ENCODE measurements at places on chromosomes 7 and 10. TPM values are rescaled to one million over a fixed set of nuclear protein-coding genes. Genes with fewer than 3 reads are reported as not detected.

CREB5 gene
- 3.6 TPM for total RNA-seq

MYH16 gene
- total RNA-seq: not detected

SPAM1 gene
- not detected for total RNA-seq

TMEM225B gene
- 4.6 TPM for total RNA-seq

TYW1B gene
- 4.3 TPM for total RNA-seq

LRIT1 gene
- not detected for total RNA-seq

SPDYE5 gene
- total RNA-seq: not detected

DNA sequence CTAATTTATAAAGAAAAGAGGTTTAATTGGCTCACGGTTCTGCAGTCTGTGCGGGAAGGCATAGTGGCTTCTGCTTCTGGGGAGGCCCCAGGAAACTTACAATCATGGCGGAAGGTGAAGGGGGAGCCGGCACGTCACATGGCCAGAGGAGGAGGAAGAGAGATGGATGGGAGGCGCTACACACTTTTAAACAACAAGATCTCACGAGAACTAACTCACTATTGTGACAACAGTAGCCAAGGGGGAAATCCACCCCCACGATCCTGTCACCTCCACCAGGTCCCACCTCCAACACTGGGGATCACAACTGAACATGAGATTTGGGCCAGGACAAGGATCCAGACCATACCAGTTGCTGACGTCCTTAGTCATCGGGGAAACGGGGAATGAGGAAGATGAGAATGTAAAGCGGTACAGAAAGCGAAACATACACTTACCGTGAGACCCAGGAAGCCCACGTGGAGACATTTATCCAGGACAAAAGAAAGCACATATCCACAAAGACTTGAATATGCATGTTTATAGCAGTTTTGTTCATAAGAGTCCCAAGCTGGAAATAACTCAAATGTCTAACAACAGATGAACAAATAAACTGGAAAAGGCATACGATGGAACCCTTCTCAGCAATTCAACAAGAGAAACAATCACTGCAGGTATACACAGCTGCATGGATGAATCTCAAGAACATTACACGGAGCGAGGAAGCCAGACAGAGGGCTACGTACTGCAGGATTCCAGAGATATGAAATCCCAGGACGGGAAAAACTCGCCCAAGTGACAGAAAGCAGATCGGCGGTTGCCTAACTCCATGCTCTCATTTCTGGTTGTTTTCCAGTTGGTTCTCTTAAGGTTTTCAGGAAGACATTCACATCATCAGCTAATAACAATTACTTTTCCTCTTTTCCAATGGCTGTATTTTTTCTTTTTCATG, 26.2 kb upstream of the INPP5A start:
- DNase-seq: no peak

GRCh38 chr7:135447748-135448147, 62.2 kb downstream of the CNOT4 start:
- DNase-seq: no peak

DNA sequence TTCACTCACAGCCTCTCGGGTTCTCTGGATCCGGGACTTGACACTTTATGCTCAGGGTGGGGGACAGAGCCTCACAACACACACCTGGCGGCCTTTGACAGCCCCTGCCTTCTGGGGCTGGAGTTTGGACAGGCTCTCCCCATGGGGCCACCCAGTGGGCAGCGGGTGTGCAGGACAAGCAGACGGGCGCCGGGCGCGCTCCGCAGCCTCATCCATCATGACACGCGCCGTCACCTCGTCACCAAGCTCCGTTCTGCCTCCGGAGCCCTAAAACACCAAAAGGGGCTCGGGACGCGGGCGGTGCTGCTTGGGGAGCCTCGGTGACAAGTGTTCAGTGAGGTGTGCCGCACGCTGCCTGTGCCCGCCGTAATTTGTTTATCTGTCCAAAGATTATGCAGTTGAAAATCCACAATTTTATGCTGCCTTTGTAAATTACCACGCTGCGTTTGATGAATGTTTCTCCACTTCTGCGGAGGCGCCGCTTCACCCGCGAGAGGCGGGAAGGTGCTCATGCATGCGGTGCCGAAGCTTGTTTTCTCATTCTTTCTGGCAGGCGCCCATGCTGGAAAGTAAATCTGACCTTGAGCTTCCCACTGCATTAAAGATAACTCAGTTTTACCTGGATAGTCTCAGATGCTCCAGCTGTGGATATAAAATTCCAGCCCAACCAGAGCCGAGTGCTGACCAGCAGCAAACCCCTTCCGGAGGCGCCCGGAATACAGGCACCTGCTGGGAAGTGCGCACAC, 6.2 kb downstream of the NKX6-2 start:
- no peak for DNase-seq

- no peak for DNase-seq
Observed at GRCh38 chr7:70343519-70343918, 745.2 kb downstream of the AUTS2 start.

DNA sequence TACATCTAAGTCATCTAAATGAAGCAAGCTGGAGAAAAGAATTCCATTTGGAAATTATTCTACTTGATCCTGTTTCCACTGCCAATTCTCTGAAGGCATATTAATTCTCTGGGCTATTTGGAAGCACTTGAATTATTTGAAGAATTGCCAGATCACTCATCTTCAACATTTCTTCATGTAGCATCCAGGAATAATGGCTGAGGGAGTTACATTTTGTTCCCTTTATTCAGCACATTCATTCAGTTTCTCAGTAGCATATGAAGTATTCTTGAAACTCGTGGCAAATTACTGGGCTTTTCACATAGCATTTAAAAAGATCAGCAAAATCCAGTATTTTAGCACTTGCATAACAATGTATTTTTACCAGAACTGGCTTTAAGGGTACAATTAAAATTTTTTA, 127.1 kb upstream of the VIPR2 start:
- DNase-seq: no peak

GRCh38 chr7:26813432-26813831, 51.0 kb downstream of the SKAP2 start:
- DNase-seq: no peak

DNA sequence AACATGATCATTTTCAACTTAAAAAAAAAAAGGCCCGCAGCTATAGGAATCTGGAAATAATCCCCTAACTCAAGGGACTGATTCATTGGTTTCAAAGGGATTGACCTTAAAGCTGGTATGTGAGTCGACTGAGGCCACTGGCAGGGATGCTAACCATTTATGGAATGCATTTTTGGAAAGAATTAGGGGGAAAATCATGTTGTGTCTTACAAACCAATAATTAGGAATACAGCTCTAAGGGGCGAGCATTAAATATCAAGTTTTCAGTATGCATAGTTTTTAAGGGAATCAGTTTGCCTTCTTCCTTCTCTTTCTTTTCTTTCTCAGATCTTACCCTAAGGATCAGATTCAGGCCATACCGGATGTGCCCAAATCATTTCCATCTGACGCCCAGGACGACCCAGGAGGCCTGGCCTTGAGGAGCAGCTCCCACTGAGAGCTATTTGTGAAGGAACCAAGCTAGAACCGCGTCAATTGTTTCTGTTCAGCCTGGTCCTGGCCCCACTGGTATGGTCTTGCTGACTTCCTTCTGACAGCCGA, 48.7 kb downstream of the BPGM start:
- DNase-seq: no peak

DNA sequence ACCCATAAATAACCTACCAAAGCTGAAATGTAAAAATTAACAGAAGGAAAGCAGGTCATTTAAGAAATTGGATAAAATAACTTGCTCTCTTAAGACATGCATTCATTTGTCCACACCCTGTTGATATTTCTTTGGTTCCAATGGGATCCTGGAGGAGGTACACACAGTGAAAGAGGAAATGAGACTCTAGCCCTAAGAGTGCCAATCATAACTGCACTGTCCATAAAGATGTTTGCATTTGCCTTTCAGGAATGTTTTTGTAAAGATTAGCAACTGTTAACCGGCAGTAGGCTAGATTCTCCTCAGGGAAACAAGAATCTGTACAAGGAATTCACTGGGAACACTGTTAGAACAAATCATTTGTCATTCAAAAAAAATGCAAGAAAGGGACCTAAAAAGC, 61.0 kb downstream of the MEOX2 start:
- DNase-seq: no peak

GRCh38 chr7:39186671-39187070, 209.0 kb downstream of the POU6F2 start:
- DNase-seq: no peak

GRCh38 chr7:22932896-22933295, 81.0 kb downstream of the HYCC1 start:
- DNase-seq: no peak
